CD8-positive, alpha-beta memory T cell (primary cell): ENCODE measurements at places on chromosomes 6 and 20.
A peak's percentile ranks its signal among the peaks of the same experiment; 100 is the strongest.

DNA sequence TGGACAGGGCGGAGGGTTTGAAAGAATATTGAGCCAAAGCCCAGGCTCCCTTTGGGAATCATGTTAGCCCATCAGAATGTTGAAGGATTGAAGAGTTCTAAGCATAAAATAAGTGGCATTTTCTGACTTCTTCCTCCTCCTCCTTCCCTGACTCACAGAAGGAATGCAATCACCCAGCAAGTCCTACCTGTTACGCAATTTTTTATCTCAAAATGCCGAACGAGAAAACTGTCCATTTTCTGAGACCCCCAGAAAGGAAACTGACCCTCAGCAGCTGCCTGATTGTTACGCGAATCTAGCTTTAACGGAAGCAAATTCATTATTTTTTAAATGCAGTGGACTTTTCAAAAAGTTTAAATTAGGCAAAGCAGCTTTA is 4.7 kb upstream of the DNAJC5 start:
- no peak for DNase-seq

- no peak for DNase-seq
Measured at GRCh38 chr6:144216668-144217218, 66.4 kb downstream of the STX11 start.

GRCh38 chr6:143569040-143569439 is 57.5 kb upstream of the FUCA2 start:
- DNase-seq, result peak; percentile 25

DNA sequence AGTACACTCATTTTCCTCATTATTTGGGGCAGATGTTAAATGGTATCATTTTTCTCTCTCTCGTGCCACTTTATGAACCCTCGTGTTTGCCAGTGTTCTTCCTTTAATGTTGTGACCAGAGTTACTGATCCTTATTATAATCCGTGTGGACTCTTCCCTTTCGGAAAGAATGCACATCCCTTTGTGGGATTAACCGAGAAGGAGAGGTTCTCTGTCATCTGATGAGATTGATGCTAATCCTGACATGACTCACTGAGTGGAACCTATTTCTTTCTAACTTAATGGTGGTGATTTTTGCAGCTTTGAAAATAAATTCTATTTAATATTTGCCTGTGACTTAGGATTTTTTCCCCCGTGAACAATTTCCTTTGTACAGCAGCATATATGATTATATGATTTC is 300.0 kb upstream of the MAN1A1 start:
- DNase-seq, result no peak

DNA sequence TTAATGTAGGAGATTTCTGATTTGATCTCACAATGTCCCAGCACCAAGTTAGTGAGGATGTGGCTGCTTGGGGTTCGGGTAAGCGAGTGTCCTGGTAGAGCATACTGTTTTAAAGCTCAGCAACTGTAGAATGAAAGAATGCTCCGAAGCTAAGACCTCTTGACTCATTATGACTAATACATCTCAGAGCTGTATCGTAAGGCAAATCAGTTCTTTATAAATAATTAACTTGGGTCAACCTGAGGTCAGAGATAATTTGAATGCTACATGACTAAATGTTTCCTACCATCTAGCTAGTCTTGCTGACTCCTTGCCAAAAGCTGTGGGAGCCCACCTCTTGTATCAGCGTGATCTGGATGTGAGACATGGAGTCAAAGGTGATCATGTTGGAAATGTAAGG is 128.8 kb upstream of the PDE7B start:
- no peak for DNase-seq

- DNase-seq, result no peak
Measured at GRCh38 chr20:4195499-4195898, 180.1 kb upstream of the RNF24 start.

- DNase-seq, result no peak
Measured at GRCh38 chr6:85640821-85641220, 1.9 kb downstream of the SYNCRIP start.

DNA sequence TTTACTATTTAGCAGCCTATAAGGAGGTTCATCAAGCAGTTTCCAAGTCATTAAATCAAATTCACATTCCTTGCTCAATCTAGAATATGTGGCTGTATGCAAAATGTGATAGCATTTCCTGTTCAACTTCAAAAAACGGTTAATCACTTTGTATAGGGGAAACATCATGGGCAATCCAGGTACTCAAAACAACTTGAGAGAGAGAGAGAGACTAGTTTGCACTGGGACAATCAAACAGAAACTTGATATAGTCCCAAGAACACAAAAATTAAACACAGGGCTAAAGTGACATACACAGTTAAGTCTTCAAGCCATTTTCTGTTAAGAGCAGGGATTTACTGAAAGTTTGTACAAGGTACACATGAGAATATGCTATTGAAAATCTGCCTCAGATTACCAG is 7.4 kb downstream of the CPNE1 start:
- no peak for DNase-seq

DNA sequence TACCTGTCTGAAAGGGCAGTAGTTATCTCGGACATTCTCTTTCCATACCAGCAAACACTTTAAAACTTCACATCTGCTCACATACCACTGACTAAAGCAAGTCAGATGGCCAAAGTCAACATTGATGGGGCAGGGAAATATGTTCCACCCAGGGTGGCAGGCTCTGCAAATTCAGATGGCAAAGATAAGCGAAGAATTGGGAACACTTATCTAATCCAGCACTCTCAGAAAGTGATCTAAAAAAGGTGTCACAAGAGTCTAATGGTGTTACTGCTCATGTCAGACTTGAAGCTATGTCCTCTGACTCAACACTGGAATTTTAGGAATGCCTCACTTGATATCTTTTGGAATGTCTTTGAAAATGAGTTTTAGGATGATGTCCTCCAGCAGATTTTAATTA is 1086.2 kb downstream of the KIF16B start:
- no peak for DNase-seq

DNA sequence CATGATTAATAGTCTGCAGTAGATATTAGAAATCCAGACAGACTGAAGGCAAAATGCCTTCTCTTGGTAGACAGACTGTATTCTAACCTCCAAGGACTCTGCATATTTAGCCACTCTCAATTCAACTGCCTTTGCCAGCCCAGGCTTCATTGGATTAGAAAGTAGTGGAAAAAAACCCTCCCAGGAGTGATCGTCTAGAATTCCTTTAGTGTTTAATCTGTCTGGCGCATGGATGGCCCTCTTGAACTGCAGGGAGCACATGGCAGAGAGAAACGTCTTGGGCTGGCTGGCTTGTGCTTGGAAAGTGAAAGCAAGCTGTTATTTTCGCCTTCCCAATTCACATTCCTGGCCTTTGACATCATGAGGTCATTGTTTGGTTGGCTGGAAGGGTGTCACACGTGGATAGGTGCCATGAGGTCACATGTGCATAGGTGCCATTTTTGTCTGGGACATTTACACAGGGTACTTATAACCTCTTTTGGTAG is 30.9 kb upstream of the NEDD9 start:
- no peak for DNase-seq

DNA sequence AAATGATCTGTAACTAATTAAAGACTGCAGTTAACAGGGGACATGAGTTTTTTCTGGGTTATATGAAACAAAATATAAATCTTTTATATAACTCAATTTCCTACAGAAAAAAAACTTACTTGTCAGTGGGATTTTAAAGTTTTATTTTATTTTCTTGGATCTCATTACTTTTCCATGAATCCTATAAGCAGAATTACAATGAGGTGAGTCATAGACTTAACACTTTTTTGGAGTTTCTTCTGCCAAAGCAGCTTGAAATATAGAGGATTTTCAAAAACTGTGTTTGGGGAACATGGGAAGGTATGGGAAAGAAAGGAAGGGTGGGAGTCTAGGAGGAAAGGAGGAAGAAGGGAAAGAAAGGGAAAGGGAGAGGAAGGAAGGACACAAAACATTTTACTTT is 130.7 kb downstream of the AIG1 start:
- no peak for DNase-seq

DNA sequence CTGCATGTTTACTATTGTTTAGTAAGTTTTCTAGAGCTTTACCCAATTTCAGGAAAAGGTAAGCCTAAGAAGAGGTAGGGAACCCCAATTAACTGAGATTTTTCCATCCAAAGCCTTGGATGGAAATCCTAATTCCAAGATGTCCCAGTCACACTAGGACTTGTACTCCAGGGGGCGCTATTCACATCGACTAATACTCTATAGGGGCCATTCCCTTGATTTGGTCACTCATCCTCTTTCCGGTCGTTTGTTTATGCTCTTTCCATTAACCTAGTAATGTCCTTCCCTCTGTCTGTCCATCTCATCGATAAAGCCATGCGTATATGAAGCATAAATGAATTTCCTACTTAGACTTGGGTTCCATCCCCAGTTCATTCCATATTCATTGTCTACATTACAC is 80.8 kb upstream of the FUCA2 start:
- DNase-seq, result no peak

GRCh38 chr6:70666706-70667105 is 977 bp upstream of the SMAP1 start:
- no peak for DNase-seq

GRCh38 chr6:38432479-38432878 is 207.2 kb downstream of the BTBD9 start:
- no peak for DNase-seq

GRCh38 chr6:36743032-36743431 is 45.4 kb downstream of the RAB44 start:
- no peak for DNase-seq

- no peak for DNase-seq
Measured at GRCh38 chr6:18362058-18362561, 25.0 kb upstream of the RNF144B start.

GRCh38 chr6:152636609-152637295 is 410 bp downstream of the SYNE1 start:
- peak; percentile 53 for DNase-seq

DNA sequence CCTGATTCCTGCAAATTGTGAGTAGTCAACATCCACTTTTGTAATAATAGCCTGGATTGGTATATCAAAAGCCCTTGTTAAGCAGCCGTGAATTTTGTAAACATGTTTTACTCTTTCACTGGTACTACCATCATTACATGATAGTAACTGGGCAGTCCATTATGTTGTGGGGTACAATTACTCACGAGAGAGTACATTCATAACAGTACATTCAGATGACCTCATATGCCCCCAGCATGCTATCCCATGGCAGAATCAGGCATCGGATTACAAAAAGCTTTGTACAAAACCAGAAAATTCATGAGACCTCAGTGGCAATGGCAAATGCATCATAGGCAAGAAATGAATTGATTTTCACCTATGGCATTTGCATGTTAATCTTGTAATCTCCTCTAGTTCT is 166.2 kb downstream of the EPM2A start:
- DNase-seq, result no peak

GRCh38 chr6:137958811-137959565 is 91.9 kb downstream of the TNFAIP3 start:
- DNase-seq, result no peak

- DNase-seq, result no peak
Measured at GRCh38 chr6:168524571-168525001, 83.6 kb downstream of the SMOC2 start.

GRCh38 chr6:52512199-52512598 is 64.7 kb downstream of the TRAM2 start:
- no peak for DNase-seq

- DNase-seq, result no peak
Measured at GRCh38 chr6:42756722-42757121, 10.8 kb upstream of the TBCC start.

DNA sequence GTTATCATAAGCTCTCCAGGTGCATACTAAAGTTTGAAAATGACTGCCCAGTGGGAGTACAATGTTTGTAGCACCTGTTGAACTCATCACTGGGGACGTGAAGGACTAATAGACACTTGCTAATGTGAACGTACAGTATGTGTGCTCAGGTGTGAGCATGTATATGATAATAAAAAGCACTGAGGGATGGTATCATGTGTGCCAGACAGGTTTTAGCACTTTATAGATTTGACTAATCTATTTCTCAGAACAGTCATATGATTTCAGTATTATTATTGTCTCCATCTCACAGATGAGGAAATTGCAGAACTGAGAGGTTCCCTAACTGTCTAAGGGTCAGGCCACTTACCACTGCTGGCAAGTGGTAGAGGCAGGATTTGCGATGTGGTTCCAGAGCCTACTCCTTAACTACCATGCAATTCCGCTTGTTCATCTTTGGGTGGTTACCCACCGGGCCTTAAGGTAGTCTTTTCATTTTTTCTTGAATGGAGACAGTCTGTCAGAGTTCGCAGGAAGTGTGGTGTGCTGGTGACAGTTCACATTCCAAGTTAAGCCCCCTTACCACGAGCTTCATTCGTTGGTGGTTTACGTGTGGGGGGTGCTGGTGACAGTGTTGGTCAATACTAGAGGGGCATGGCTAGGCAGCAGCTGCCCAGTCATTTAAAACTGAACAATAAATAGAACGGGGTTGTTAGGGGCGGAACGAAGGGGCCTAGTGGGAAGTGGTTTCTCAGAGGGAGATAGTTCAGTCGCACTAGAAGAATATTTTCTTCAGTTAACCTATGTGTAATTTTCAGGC is 46.8 kb downstream of the RREB1 start:
- DNase-seq, result no peak

- no peak for DNase-seq
Measured at GRCh38 chr20:40986774-40987173, 41.8 kb upstream of the TOP1 start.

DNA sequence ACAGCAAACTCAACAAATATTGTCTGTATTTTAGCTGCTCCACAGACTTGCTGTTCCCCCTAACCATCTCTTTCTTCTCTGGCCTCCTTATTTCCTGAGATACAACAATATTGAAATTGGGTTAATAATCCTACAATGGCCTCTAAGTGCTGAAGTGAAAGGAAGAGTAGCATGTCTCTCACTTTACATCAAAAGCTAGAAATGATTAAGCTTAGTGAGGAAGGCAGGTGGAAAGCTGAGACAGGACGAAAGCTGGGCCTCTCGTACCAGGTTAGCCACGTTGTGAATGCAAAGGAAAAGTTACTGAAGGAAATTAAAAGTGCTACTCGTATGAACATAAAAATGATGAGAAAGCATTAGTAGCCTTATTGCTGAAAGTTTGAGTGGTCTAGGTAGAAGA is 63.8 kb downstream of the ELOVL5 start:
- no peak for DNase-seq

GRCh38 chr6:135475292-135475886 is 22.2 kb downstream of the AHI1 start:
- DNase-seq, result no peak

GRCh38 chr6:25404091-25404490 is 124.9 kb downstream of the CARMIL1 start:
- no peak for DNase-seq

- no peak for DNase-seq
Measured at GRCh38 chr20:34037767-34038166, 44.1 kb downstream of the RALY start.

- no peak for DNase-seq
Measured at GRCh38 chr6:1110941-1111349, 201.0 kb upstream of the FOXQ1 start.
